ENCODE measurements at places on chromosomes 12 and 14. TPM values are rescaled to one million over a fixed set of nuclear protein-coding genes. Genes with fewer than 3 reads are reported as not detected.

CHMP4A gene
- 122 TPM for polyA plus RNA-seq

ANKS1B gene
- polyA plus RNA-seq, result 4.0 TPM

KLRF1 gene
- 0.65 TPM for polyA plus RNA-seq

CEP170B gene
- polyA plus RNA-seq, result not detected

GALNT16 gene
- not detected for polyA plus RNA-seq
